Stimulated activated CD8-positive, alpha-beta memory T cell treated with anti-CD3 and anti-CD28 coated beads, Interleukin-15, amount 100 ng/mL, for 48 hours (primary cell): ENCODE measurements at places on chromosomes 16 and 17.

- peak; percentile 66 for DNase-seq
These were observed 2.9 kb downstream of the TMEM107 start for GRCh38 chr17:8173056-8173870.

DNA sequence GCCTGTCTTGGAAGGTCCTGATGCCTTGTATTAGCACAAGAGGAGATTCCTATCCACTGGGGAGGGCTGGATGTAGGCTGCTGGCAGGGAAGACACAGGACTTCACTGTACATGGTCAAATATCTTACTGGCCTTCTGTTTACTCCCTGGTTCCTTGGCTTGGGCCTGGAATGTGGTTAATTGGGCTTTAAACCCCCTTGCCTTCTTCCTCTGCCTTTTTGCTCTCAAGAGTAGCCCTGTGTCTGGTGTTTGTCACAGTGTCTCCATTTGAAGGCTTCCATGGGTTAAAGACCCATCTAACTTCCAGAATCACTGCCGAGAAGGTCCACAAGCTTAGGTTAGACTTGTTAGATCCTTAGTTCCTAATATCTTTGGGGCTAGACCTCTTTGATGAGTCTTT lies 7.1 kb upstream of the CHCT1 start:
- no peak for DNase-seq

DNA sequence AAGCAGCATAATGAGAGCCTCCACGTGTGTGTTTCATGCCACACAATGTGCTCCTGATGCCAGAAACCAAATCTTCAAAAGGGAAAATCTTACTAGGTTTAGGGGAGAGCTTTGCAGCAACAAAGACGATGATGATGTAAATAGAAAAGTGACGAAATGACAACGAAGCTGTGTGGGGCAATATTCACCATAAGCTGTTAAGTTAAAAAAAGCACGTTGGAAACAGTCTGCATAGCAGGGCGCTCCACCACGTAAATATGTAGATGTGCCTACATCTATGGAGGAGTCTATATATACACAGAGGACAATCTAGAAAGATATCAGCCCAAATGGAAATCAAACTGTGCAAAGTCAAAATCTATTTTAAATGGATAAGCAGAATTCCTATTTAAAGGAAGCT lies 61.0 kb downstream of the RPH3AL start:
- no peak for DNase-seq

GRCh38 chr17:17062866-17063265 lies 20.6 kb downstream of the MPRIP start:
- no peak for DNase-seq

GRCh38 chr17:77422104-77422747 lies 281.5 kb downstream of the SEC14L1 start:
- no peak for DNase-seq

- DNase-seq: no peak
These were observed 185.6 kb downstream of the UTP18 start for GRCh38 chr17:51445946-51446345.
